ENCODE measurements at places on chromosomes 7 and 10.

- DNase-seq, result no peak
Observed at GRCh38 chr7:40382145-40382544, 247.3 kb downstream of the SUGCT start.

GRCh38 chr10:15331461-15331860 is 39.6 kb downstream of the FAM171A1 start:
- no peak for DNase-seq

DNA sequence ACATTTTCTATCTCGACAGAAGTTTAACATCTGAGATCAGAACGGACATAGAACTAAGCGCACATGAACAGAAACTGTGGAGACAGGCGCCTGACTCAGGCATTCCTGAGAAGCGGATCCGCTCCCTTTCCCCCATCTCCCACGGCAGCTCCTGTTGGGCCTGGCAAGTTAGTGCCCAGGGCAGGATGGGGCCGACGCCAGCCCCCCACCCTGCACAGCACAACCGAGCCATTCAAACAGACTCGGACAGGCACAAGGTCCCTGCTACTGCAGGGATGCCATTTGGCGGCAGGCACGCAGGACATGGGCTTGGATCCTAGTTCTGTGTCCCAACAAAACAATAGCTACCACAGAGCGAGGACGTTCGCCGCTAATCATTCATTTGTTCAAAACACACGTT is 271.8 kb downstream of the USP6NL start:
- no peak for DNase-seq

DNA sequence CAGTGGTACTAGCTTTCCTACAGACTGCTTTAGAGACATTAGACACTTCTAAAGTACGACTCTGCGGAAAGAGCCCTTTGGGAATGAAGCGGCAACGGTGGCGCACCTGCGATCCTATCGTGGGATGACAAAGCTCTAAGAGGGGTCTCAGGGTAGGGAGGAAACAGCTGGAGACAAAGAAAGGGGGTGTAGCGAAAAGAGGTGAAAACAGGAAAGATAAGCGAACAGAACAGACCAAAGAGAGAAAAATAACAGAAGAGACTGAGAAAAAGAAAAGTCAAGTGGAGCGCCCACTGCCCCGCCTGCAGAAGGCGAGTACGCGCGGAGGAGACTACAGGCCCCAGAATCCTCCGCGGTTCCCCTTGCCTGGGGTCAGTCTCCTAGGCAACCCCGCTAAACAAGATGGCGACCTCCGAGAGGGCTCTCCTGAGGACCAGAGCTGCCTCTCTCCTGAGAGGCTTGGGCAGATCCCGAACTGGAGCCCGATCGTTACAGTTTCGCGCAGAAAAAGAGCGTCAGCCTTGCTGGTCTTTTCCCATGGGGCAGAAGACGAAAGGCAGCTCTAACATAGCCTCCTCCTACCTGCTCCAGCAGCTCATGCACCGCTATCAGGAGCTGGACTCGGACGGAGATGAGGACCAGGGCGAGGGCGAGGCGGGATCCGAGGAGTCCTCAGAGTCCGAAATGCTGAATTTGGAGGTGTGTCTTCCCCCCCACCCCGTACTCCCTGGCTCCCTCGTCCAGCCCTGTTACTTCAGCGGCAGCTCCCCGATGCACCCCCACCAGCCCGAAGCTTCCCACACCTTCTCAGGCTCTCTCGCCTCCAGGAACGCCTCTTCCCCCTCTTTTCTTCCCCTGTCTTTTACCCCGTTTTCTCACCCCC is at the start of gene LRGUK:
LRGUK (plus strand) TSS at position 375 of the 883 bp plus-strand sequence; CDS start at position 403, 28 bp downstream.
- peak; percentile 49 for DNase-seq

GRCh38 chr10:131311661-131312477 is at the start of gene TCERG1L:
Gene TCERG1L, minus strand, starts transcription at chr10:131311721. Its CDS starts 86 bp downstream, at chr10:131311635.
- DNase-seq, result no peak

DNA sequence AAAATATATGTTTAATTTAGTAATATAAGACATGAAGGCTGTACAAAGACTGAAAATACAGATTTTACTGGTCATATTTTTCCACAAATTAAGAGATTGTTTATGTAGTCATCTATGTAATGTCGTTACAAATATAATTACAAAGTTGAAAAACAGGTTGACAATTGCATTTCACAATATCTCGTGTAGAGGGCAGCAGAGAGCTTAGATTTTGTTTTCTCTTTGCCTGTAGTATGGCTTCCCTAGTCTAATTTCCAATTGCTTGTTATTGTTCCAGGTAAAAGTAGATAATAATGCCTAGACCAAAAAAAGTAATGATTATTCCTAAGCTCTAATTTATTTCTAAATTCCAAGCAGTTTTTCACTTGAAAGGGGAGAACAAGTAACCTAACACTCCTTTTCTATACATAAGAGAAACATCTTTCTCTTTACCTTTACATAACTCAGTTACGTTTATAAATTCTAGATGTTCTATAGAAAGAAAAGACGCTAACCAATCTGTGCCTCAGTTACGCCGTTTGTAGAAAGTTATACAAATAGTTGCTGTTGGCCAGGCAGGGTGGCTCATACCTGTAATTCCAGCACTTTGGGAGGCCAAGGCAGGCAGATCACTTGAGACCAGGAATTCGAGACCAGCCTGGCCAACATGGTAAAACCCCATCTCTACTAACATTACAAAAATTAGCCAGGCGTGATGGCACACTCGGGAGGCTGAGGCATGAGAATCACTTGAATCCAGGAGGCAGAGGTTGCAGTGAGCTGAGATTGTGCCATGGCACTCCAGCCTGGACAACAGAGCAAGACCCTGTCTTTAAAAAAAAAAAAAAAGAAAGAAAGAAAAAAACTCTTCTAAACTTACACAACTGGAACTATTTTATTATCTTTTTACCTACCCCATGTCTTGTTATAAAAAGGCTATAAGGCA is 30.0 kb downstream of the NET1 start:
- no peak for DNase-seq

- no peak for DNase-seq
Observed at GRCh38 chr7:97971120-97971989, 18.6 kb downstream of the OCM2 start.

DNA sequence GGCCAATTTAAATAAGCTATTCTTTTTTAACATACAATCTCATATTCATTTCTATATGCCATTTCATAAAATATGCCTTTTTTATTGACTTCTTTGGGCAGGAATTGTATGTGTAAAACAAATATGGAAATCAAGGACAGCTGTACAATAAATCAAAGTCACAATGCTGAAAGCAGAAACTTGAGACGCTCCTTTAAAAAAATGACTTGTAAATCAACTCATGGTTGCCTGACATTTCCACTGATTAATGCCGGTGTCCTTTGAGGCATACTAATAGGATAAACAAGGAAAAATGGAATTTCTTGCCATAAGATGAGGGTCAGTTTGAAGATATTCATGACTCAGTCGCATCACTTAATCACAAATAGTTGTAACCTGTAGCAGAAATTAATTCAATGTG is 247.4 kb upstream of the TEX47 start:
- DNase-seq, result no peak

DNA sequence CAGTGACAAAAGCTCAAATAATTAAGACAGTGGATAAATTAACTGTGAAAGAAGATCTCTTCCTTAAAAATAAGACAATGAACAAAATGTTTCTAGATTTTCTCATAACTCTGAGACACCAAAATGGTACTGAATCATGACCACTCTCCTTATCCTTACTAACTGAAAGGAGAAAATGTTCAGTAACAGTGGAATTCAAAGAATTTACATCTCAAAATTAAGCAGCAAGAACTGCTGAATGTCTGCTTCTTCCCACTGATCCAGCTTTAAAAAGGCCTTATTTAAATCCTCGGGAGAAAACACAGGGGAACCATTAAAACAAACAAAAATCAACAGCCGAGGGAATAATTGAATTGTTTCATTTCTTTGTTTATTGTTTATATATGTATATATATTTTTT is 27.3 kb upstream of the PLXDC2 start:
- DNase-seq, result no peak

- no peak for DNase-seq
Observed at GRCh38 chr7:79855172-79855571, 279.5 kb upstream of the GNAI1 start.

DNA sequence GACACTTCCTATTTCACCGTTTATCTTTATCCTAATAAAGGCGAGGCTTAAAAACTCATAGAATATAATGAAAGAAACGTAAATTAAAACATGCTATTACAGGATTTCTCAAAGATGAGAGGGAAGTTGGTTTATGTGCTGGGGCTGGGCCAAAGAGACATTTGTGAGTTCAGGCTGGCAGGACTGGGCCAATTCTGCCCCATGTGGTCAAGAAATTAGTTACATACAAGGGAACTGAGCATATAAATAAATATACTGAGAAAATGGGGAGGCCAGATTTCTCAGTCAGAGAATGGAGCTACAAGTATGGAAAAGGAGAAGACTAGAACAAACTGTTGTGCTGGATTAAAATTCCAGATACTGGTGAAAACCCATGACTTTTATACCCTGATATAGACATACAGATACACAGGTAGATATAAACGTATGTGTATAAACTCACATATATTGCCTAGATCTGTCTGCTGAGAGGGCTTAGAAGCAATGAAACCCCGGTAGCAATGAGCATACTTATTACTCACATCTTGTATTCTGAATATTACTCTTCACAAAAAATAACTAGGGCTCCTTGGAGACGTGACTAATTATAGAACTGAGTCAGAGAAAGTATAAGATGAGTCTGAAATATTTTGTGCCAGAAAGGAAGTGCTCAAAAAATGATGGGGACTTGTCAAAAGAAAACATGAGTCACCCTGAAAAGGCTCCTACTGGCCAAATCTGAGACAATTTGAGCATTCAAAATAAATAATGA is 155.7 kb upstream of the FGFR2 start:
- no peak for DNase-seq

- DNase-seq, result no peak
Observed at GRCh38 chr7:123209786-123210185, 10.0 kb upstream of the SLC13A1 start.

- DNase-seq, result no peak
Observed at GRCh38 chr7:147803151-147803550, 787.4 kb upstream of the C7orf33 start.

DNA sequence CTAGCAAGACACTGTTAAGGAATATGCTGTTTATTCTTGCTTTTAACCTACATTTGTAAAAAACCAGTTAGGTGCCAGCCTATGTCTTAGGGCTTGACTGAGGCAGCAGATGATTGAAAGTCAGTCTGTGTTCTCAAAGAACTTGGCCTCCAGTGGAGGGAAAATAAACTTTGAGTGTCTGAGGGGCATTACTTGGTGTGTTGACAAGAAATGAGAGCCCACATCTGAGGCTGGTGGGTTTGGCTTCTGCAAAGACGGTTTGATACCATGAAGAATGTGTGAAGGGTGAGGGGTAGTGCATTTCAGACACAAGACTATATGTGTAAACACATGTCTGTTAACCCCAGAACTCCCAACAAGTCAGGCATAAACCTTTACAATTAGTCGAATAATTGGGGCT is 28.5 kb downstream of the CCSER2 start:
- DNase-seq, result no peak

DNA sequence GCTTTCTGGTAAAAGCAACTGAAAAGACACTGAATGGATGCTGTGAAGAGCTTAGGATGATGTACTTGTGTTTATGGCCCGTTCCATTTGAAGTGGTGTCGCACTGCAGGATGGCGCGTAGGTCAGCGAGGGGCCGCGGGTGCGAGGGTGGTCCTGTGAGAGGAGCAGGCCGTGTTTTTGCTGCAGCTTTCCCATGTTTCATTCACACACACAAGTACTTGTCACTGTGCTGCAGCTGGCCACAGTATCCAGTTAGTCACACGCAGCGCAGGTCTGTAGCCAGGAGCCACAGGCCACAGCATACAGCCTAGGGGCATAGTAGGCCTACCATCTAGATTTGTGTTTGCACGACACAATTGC is 23.2 kb downstream of the WIPI2 start:
- DNase-seq, result no peak

DNA sequence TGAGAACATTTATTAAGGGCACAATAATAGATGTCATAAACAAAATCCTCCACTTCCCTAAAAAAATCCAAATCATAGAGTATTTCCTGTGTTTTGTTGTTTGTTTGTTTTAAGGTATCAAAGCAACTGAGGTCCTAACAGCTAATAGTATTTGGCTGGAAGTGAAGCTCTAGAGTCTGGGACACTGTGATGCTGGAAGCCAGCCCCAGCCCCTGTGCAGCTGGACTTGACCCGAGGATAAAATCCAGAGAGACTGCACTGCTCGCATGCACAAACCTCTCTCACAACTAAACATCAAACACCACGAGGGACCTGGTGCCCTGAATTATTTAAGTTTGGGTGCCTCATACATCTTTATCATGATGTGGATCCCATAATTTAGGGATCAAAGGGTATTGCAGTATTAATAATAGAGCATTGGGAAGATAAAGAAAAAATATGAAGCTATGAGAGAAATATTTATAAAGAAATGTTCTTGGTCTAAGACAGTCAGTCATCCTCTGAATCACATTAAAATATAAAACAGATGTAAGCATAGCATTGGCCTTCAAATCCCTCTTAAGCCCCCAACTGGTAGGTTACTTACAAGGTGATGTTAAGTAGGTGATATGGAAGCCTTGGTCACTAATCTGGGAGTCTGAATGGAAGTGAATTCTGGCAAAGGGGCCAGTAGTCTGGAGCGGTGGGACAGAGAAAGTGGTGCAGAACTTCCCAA is 44.4 kb downstream of the CUBN start:
- no peak for DNase-seq

DNA sequence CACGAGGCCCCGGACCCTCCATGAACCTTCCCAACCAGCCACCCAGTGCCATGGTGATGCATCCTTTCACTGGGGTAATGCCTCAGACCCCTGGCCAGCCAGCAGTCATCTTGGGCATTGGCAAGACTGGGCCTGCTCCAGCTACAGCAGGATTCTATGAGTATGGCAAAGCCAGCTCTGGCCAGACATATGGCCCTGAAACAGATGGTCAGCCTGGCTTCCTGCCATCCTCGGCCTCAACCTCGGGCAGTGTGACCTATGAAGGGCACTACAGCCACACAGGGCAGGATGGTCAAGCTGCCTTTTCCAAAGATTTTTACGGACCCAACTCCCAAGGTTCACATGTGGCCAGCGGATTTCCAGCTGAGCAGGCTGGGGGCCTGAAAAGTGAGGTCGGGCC is 90.6 kb upstream of the PDCD4 start:
- no peak for DNase-seq

DNA sequence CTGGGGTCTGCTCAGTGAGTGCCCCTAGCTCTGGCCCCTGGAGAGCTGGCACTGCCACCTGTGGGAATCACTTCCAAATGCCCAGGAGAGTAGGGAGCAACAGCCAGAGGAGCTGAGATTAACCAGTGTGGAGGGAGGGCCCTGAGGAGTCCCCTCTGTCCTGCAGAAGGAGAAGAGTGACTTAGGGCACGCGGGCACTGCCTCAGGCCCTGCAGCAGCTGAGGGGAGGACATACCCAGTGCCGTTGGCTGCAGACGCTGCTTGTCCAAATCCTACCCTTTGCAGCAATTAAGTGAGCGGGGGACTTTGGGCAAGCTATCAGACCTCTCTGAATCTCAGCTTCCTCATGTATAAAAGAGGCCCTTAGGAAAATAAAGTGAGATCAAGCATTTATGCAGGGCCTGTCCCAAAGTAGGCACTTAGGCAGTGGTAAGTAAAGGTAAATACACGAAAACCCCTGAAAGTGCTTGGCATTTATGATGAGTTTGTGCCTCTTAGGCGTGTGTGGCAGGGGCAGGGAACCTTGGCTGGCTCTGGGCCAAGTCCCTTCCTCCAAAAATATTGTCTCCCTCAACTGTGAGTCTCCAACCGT is 16.9 kb downstream of the PRF1 start:
- DNase-seq, result no peak

Data from T-helper 17 cell (primary cell).